ENCODE measurements at places on chromosomes 3 and 15. TPM values are rescaled to one million over a fixed set of nuclear protein-coding genes. Genes with fewer than 3 reads are reported as not detected.

TGM4 gene
- polyA plus RNA-seq, result 0.10 TPM

TLR9 gene
- 0.09 TPM for polyA plus RNA-seq

ROBO2 gene
- polyA plus RNA-seq, result 90.1 TPM

CRYBG3 gene
- polyA plus RNA-seq, result 30.1 TPM

C3orf22 gene
- polyA plus RNA-seq, result not detected

EDEM1 gene
- polyA plus RNA-seq, result 21.2 TPM

AP3B2 gene
- 1.6 TPM for polyA plus RNA-seq

- no peak for DNase-seq
These were observed 39.7 kb downstream of the NPTN start for GRCh38 chr15:73593304-73594074.

- DNase-seq, result no peak
These were observed 104.9 kb upstream of the ST8SIA2 start for GRCh38 chr15:92288755-92289154.

GRCh38 chr3:66483409-66483906 is 17.4 kb downstream of the LRIG1 start:
- no peak for DNase-seq

DNA sequence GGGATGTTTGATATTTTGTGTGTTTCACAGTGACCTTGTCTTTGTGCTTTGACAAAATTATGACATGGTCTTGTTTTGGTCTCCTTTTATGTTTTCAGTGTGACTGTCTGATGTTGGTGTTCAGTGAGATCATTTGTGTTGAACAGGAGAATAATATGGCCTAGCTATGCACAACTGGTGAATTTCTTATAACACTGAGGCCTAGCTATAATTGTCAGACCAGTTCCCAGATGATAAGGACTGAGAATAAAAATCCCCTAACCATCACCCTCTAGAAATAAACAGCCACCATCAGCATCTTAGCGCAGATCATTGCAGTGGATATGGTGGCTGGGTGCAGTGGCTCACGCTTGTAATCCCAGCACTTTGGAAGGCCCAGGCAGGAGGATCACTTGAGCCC is 66.8 kb upstream of the LIMD1 start:
- DNase-seq, result no peak

DNA sequence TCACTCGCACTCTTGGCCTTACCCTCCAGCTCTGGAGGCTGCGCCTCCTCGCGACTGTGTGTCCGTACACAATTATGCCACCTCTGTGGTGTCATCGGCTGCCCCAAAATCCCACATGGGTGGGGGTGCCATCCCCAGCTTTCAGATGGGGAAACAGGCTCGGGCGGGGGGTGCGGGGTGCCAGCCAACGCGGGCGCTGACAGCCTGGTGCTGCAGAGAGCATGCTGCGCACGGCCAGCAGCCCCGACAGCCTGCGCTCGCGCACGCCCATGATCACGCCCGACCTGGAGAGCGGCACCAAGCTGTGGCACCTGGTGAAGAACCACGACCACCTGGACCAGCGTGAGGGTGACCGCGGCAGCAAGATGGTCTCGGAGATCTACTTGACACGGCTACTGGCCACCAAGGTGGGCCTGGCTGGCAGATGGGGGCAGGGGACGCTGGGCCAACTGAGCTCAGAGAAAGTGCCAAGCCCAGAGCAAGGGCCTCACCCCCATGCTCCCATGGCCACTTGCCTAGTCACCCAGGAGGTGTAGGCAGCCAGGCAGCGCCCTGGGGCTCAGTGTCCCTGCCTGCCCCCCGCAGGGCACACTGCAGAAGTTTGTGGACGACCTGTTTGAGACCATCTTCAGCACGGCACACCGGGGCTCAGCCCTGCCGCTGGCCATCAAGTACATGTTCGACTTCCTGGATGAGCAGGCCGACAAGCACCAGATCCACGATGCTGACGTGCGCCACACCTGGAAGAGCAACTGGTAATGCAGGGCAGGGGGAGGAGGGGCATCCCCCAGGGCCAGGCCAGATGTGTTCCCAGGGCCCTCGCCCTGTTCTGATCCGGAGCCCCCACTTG is 47.0 kb downstream of the PLXNA1 start:
- no peak for DNase-seq

DNA sequence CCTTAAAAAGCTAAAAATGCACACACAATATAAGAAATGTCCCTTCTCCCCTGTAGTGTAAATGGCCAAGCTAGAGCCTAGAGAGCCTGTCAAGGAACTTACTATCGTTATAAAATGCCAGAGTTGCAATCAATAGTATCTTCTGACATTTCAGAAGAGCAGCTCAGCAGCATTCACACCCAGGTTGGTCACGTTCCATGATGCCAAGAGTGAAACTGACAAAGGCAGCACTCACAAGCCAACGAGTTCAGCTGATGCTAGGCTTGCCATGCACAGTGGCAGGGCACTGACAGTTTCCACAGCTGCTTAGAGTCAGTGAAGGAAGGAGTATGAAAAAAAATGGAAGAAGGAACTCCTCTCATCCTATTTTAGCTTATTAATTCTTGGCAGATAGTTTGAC is 331.4 kb upstream of the CCDC54 start:
- no peak for DNase-seq

- DNase-seq, result no peak
These were observed 94.7 kb downstream of the LINGO1 start for GRCh38 chr15:77538027-77538451.

- no peak for DNase-seq
These were observed 101.8 kb upstream of the THSD4 start for GRCh38 chr15:71013446-71013845.

- no peak for DNase-seq
These were observed 208.6 kb downstream of the GAP43 start for GRCh38 chr3:115831864-115832263.

GRCh38 chr3:132555306-132556035 is 41.6 kb upstream of the ACKR4 start:
- DNase-seq, result no peak

DNA sequence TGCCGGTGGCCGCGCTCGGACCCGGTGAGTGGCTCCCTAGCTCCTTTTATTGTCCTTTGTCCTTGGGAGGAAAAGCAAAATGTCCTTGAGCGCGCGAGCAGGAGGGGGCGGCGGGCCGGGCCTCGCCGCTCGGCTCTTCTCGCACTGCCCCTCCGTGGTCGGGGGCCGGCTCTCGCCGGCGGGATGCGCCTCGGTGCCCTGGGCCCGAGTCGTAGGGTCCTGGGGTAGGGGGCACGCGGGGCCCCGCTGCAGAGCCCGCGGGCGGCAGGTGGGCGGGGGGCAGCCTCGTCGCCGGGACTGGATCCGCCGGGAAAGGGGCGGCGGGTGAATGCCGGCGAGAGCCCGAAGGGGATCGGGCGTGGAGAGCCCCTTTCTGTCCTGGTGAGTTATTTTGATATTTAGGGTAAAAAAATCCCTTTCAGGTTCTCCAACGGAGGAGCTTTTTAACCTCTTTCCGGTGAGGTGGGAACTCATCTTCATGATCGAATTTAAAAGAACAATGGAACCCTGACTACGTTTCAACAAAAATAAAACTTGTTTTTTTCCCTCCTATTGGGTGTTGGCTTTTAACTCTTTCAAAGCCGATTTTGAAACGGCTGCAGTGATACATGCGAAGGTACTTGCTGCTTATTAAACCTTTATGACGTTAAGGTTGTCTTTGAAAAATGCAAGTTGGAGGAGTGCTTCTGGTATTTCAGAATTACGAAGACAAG is 16.8 kb upstream of the CHD2 start:
- DNase-seq, result no peak

All from left renal pelvis (tissue), 4 donors.